ENCODE measurements at places on chromosomes 2 and 18.

GRCh38 chr2:64773461-64774118 lies 119.9 kb upstream of the SERTAD2 start:
- no peak for DNase-seq

- DNase-seq = peak; percentile 13
Measured at GRCh38 chr2:36296798-36297197, 58.8 kb upstream of the CRIM1 start.

- DNase-seq = no peak
Measured at GRCh38 chr2:83459456-83459855, 999.6 kb downstream of the SUCLG1 start.

DNA sequence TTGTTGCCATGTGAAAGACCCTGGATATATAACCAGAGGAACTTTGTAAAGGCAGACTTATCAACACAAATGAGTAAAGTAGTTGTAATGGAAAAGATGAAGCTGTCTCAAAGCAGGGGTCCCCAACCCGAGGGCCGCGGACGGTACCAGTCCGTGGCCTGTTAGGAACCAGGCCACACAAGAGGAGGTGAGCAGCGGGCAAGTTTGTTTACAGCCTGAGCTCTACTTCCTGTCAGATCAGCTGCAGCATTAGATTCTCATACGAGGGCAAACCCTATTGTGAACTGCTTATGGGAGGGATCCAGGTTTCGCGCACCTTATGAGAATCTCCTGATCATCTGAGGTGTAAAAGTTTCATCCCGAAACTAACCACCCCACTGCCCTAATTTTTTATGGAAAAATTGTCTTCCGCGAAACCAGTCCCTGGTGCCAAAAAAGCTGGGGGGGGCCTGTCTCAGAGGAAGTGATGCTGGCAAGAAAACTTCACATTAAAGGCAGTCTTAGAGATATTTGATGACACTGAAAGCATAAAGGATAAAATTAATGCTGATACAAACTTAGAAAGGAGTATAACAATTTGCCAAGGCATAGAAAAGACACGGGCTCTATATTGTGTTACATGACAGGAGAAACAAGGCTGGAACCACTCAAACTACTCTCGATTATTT lies 57.5 kb upstream of the MSTN start:
- DNase-seq = no peak

GRCh38 chr2:6866275-6866671 lies 566 bp upstream of the CMPK2 start:
- DNase-seq = peak; percentile 60

GRCh38 chr2:172214252-172214651 lies 111.6 kb upstream of the DLX2 start:
- no peak for DNase-seq

- DNase-seq = no peak
Measured at GRCh38 chr2:26161926-26162325, 11.0 kb upstream of the GAREM2 start.
